ENCODE measurements at places on chromosomes 4 and X.

DNA sequence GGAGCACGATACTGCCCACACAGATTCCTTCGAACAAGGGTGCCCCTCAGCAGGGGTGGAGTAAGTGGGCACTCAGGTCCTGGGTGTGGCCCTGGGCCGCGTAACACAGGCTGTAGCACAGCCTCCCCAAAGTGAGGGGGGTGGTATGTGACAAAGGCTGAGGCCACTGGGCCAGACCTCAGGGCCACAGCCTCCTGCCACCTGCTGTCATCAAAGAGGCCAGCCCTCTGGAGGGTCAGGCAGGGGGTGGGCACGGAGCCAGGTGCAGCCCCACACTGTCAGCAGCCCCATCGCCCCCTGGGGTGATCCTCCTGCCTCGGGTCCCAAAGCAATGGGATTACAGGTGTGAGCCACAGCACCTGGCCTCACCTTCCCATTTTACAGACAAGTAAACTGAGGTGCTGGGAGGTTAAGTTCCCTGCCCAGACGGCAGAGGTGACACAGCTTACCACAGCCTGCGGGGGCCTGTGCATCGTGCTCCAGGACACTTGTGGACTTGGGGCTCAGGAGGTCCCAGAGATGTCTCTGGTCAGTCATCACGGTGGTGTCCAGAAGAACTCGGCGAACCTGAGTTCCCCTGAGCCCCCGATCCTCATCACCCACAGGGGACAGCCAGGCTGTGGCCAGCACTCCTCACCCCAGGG is 27.5 kb upstream of the MXD4 start:
- DNase-seq = no peak

DNA sequence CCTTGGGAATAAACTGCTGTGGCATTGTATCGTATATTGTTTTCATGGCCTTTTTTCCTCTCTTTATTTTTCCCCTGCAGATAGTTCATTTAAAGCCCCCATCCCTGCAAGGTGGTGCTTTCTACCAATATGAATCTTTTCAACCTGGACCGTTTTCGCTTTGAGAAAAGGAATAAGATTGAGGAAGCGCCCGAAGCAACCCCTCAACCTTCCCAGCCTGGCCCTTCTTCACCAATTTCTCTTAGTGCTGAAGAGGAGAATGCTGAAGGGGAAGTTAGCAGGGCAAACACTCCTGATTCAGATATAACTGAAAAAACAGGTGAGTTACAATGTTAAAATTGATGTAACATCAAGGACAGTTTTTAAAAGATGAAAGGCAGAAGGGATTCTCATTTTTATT is 601 bp downstream of the SMARCAD1 start:
- DNase-seq = no peak

- DNase-seq = no peak
These were observed 401.0 kb downstream of the IL1RAPL1 start for GRCh38 chrX:28988246-28988645.

- no peak for DNase-seq
These were observed 155.8 kb downstream of the ATP10D start for GRCh38 chr4:47640911-47641310.

DNA sequence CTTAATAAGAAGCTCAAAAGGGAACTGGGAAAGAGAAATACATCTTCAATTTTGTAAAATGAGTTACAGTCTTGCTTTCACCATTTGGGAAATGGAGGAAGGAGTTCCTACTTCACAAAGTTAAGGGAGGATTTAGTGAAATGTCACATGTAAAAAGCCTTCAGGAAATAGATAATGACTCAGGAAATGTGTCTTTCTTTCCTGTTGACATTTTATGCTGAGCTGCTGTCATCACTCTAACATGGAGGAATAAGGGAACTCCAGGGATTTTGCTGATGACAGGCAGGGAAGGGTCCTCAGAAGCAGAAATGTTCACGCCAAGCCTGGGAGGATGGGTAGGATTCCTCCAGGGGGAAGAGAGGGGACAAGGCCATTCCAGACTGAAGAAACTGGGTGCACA is 251.1 kb downstream of the USP46 start:
- no peak for DNase-seq

DNA sequence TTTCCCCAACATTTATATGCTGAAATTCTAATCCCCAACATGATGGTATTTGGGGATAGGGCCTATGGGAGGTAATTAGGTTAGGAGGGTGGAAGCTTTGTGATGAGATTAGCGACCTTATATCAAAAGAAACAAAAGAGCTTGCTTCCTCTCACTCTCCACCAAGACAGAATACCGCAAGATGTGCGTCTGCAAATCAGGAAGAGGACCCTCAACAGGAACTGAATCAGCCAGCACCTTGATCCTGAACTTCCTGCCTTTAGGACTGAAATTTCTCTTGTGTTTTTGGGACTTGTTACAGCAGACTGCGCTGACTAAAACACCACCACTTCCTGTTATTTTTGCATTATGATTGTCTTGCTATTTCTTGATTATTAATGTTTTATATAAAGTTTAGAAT is 1889.4 kb downstream of the C4orf33 start:
- no peak for DNase-seq

DNA sequence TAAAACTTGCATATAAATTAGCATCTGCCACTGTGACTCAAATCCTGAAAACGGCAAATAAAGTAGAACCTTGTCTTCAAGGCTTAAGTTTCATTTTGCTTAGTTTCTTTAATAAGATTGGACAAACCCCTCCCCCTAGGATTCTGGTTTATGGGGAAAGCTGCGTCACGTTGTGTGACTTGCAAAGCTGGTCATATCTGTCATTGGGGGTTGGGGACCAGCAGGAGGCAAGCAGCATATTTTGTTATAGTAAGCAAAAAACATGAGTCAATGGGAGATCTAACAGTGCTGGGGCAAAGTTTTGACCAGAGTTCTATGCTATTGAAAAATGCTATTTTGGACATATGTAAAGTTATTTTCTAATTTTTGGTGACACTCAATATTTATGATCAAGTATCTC is 407.3 kb downstream of the PCDH18 start:
- DNase-seq = peak; percentile 59

DNA sequence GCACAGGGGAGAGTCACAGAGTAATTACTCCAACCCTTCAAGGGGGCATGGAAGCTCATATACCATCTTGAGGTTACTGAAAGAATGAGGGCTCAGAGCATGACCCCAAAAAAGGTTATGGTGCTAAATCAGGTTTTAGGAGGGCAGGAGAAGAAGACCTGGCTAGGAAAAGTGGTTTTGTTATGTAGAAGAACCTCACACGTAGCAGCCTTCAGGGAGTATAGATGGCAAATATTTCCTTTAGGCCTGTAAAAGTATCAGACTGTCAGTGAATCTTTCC is 102.0 kb upstream of the PDE5A start:
- no peak for DNase-seq

GRCh38 chr4:178812866-178813265 is 1370.6 kb upstream of the AGA start:
- no peak for DNase-seq

GRCh38 chrX:147498796-147499195 is 412.9 kb upstream of the FMR1 start:
- DNase-seq = no peak

- DNase-seq = no peak
These were observed 12.4 kb downstream of the CLCN4 start for GRCh38 chrX:10169175-10169574.

DNA sequence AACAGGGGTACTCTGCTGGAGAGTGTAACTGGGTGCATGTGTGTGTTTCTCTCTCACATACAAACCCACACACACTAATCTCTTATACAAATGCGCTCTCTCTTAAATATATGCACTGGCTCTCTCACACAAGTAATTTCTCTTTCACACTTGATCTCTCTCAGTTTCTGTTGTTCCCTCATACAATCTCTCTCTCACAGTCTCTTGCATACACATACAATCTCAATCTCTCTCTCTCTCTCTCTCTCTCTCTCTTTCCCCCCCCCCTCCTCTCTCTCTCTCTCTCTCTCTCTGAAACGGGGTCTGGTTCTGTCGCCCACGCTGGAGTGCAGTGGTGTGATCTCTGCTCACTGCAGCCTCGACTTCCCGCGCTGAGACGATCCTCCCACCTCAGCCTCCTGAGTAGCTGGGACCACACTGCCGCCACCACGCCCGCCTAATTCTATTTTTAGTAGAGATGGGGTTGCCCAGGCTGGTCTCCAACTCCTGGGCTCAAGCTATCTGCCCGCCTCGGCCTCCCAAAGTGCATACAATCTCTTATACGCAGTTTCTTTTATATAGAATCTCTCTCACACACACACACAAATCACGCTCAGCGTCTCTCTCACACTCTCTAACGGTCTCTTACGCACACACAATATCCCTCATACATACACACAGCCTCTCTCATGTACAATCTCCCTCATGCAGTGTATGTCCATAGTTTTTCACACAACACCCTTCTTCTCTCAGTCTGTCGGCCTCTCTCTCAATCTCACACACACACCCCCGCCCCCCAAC is 518 bp upstream of the FAM241A start:
- DNase-seq = no peak

DNA sequence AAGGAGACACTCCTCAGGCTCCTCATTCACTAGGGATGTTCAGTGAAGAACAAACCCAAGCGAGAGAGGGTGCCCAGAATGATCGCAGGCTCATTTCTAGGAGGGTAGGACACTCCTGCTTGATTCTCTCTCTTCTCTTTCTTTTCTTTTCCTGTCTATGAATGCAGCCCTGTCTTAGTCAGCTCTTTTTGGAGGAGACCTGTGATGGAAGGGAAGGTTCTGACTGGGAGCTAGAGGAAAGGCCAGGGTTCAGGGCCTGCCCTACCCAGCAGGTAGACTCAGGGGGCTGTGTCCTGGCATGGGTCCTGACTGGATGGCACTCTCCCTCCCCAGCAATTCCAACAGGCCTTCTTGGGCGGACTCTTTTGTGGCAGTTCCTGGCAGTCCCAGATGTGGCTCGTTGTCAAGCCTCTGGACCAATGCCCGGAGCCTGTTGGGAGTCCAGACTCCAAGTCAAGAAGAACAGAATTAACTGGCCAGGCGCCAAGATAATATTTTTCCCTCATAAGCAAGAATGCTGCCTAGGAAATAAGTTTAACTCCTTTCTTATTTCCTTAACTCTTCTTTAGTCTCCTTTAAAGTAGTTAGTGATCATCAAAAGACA is 139.4 kb upstream of the SCML1 start:
- peak; percentile 43 for DNase-seq

DNA sequence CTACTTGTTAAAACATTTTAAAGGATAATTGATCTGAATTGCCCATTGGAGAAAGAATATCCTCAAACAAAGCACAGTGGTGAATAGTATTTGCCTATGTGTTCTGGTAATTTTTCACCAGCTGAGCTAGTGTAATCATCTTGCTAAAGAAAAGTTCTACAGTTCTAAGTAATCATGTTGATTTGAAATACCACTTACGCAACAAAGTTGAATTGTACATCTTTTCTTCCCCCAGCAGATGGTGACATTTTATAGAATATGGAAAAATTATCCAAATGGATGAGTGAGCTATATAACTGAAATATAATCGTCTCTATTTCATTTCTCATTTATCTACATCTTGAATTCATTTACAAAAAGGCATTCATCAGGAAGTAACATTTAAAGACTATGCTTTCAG is 9.7 kb upstream of the ZNF674 start:
- DNase-seq = no peak

GRCh38 chr4:118076958-118077766 is 42.9 kb downstream of the NDST3 start:
- peak; percentile 22 for DNase-seq

DNA sequence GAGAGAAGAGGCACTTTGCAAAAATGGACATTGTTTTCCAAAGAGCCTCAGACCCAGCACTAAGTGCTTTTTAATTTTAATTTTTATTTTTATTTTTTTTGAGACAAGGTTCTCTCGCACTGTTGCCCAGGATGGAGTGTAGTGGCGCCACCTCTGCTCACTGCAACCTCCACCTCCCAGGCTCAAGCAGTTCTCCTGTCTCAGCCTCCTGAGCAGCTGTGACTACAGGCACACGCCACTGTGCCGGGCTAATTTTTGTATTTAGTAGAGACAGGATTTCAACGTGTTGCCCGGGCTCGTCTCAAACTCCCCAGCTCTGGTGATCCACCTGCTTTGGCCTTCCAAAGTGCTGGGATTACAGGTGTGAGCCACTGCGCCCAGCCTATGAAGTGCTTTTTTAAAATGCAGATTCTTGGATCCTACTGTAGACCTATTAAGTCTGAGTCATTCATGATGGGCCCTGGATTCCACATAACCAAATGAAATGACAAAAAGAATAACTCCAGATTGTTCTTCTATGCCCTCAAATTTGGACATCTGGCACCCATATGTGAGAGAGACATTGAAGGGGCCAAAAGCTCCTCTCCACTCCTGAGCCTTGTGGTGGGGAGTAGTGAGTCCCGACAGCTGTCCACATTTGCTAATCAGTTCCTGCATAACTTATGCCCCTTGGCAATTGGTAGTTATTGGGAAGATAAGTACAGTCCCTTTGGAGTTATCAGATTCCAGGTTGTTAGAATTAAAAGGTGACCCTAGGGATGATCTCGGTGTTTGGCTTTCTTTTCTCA is 3.6 kb downstream of the NOCT start:
- DNase-seq = no peak

DNA sequence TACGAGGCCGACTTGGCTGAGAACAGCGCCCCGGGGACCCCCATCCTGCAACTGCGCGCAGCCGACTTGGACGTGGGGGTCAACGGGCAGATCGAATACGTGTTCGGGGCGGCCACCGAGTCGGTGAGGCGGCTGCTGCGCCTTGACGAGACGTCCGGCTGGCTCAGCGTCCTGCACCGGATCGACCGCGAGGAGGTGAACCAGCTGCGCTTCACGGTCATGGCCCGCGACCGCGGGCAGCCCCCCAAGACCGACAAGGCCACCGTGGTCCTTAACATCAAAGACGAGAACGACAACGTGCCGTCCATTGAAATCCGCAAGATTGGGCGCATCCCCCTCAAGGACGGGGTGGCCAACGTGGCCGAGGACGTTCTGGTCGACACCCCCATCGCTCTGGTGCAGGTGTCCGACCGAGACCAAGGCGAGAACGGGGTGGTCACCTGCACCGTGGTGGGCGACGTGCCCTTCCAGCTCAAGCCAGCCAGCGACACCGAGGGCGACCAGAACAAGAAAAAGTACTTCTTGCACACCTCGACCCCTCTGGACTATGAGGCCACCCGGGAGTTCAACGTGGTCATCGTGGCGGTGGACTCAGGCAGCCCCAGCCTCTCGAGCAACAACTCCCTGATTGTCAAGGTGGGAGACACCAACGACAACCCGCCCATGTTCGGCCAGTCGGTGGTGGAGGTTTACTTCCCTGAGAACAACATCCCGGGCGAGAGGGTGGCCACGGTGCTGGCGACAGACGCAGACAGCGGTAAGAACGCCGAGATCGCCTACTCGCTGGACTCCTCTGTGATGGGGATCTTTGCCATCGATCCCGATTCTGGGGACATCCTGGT is 2.4 kb downstream of the PCDH7 start:
- DNase-seq = no peak
